ENCODE measurements at places on chromosomes 12 and 14.

DNA sequence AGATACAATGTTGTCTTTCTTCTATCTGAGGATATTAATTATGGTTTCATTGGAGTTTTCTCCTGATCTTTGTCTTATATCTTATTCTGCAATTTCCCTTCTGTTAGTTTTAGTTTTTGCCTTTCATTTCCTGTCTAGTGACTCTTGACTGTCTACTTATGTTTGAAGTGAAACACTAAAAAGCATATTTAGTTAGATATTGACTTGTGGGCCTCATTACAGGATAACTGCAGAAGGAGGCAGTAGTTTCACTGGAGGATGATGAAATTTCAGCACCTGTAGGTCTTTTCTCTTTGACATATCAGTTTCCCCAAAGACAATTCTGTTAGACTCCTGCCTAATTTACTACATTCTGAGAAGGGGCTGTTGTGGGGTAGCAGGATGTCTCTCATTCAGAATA lies 97.5 kb upstream of the NEDD1 start:
- DNase-seq = no peak

GRCh38 chr14:95614349-95614748 lies 71.9 kb upstream of the TCL1B start:
- no peak for DNase-seq

- no peak for DNase-seq
These were observed 114.7 kb downstream of the PRMT8 start for GRCh38 chr12:3605692-3606091.

- no peak for DNase-seq
These were observed 176.1 kb upstream of the SLC38A2 start for GRCh38 chr12:46548605-46549071.

DNA sequence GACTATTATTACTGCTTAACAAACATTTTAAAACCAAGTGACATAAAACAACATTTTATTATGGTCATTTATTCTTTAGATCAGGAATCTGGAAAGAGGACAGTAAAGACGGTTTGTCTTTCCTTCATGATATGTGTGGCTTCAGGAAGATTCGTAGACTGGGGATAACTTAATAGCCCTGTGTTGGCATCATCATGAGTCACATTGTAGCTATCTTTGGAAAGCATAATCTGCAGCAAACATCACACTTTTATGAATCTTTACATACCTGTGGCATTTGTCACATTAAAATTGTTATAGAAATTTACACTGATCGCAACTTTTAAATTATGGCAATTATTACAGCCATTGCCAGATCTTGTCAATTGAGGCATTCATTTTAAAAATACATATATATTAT lies 397.1 kb downstream of the NOVA1 start:
- DNase-seq = no peak

DNA sequence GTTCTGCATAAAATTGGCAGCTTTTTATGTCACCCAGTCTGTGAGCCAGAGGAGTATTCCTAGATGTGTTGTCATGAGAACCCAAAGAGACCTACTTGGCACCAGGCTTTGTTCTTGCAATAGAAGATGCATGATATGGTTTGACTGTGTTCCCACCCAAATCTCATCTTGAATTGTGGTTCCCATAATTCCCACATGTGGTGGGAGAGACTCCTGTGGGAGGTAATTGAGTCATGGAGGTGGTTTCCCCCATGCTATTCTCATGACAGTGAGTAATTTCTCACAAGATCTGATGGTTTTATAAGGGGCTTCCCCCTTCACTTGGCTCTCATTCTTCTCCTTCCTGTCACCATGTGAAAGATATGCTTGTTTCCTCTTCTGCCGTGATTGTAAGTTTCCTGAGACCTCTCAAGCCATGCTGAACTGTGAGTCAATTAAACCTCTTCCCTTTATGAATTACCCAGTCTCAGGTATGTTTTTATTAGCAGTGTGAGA lies 572.0 kb upstream of the ATP2B1 start:
- DNase-seq = no peak

DNA sequence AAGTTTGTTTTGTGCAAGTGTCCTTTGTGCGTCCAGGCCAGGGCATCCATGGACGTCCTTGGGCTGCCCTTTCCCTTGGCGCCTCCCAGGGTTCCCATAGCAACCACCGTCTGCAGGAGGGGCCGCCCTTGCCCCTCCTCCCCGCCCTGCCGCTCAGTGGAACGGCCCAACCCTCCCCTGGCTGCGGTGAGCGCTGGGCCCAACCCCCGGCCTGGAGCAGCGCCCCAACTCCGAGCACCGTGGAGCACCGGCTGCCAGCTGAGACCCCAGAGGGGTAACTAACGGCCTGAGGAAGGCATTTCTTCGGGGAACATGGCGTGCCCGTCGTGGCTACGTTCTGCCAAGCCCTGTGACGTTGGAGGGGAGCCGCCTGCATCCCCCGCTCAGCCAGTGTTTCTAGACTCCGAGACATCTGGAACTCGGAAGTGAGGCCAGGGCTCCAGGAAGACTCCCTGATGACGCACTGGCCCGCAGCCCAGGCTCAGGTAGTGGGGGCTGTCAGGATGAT lies 5.3 kb upstream of the ACACB start:
- peak; percentile 92 for DNase-seq

DNA sequence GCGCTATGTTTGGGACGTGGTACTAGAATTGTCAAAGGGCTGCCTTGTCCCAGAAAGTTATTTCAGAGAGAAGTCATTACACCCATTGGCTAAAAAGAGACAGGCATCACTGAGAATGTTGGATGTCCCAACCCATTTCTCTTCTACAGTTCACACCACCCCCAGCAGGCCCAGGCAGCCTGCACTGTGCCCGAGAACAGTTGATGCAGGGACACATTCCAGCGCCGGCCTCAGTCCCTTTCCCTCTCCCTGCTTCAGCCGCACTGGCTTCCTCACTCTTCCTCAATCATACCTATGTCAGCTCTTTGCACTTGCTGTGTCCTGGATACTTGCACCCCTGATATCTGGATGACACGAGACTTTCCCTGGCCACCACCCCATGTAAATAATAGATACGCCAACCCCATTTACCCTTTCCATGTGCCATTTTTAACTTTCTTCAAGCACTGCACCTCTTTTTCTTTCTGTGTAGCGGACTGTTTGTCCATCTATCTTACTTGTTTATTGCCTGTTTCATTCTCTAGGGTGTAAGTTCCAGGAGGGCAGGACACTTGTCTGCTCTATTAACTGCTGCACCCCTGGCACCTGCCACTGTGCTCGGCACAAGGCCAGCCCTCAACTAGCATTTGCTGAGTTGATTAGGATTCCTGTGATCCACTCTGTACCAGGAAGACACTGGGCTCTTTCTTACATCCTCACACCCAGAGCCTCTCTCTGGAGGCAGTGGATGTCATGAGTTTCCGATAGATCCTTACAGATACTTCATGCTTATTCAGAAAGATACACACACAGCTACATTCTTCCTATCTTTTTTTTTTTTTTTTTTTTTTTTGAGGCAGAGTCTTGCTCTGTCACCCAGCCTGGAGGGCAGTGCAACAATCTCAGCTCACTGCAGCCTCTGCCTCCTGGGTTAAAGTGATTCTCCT lies 76.6 kb upstream of the CEP83 start:
- DNase-seq = no peak

- no peak for DNase-seq
These were observed at the start of gene NTS for GRCh38 chr12:85874031-85874461. NTS (plus strand) TSS chr12:85874295; CDS start chr12:85874404, 109 bp downstream.

- DNase-seq = no peak
These were observed 59.9 kb upstream of the IFNG-AS1 start for GRCh38 chr12:67929384-67929772.

All from nucleus accumbens (tissue), 56 donors.